ENCODE measurements at places on chromosomes 2 and 18. TPM values are rescaled to one million over a fixed set of nuclear protein-coding genes. Genes with fewer than 3 reads are reported as not detected.

SCN1A gene
- total RNA-seq, result not detected

MEMO1 gene
- total RNA-seq, result 89.0 TPM

COLEC12 gene
- total RNA-seq, result 0.38 TPM

ZSWIM2 gene
- total RNA-seq, result not detected

E2F6 gene
- 6.9 TPM for total RNA-seq

CRYBA2 gene
- not detected for total RNA-seq

ARL4C gene
- 58.9 TPM for total RNA-seq

TBC1D8 gene
- total RNA-seq, result 20.0 TPM

CIAO1 gene
- 78.2 TPM for total RNA-seq

CXCR4 gene
- total RNA-seq, result not detected

HSBP1L1 gene
- total RNA-seq, result 29.2 TPM

C2orf80 gene
- not detected for total RNA-seq

ID2 gene
- total RNA-seq, result 0.86 TPM

CPLX4 gene
- not detected for total RNA-seq

CNNM3 gene
- 3.2 TPM for total RNA-seq

MARCO gene
- 0.08 TPM for total RNA-seq

PLCL1 gene
- total RNA-seq, result not detected

SPRED2 gene
- total RNA-seq, result 14.1 TPM

CFC1B gene
- total RNA-seq, result not detected

GALNT14 gene
- 34.3 TPM for total RNA-seq

GPR35 gene
- not detected for total RNA-seq

FNDC4 gene
- total RNA-seq, result 11.5 TPM

CEBPZOS gene
- 17.2 TPM for total RNA-seq

DLX1 gene
- 1.8 TPM for total RNA-seq

CRIM1 gene
- total RNA-seq, result 86.2 TPM

NABP1 gene
- total RNA-seq, result 24.0 TPM

TUBA4A gene
- total RNA-seq, result 330 TPM

MYOM1 gene
- 0.04 TPM for total RNA-seq

TUBB8B gene
- total RNA-seq, result not detected

ABCG5 gene
- total RNA-seq, result not detected

CYP27C1 gene
- total RNA-seq, result 3.4 TPM

ALS2 gene
- 14.0 TPM for total RNA-seq

NEB gene
- under 0.01 TPM for total RNA-seq

DSC3 gene
- total RNA-seq, result 64.9 TPM

GATA6 gene
- total RNA-seq, result 1.0 TPM

GNLY gene
- not detected for total RNA-seq

ALK gene
- not detected for total RNA-seq

Data from hair follicular keratinocyte (primary cell).